Progenitor cell of endocrine pancreas (in vitro differentiated cells): ENCODE measurements at places on chromosomes 3 and 15.
A peak's percentile ranks its signal among the peaks of the same experiment; 100 is the strongest.

GRCh38 chr15:90883526-90883975 lies 753 bp upstream of the FES start:
- no peak for DNase-seq

GRCh38 chr3:171772427-171773056 lies 37.7 kb downstream of the PLD1 start:
- DNase-seq: peak; percentile 24

- no peak for DNase-seq
Observed at GRCh38 chr3:67215690-67216089, 217.6 kb downstream of the KBTBD8 start.

GRCh38 chr3:171770689-171771620 lies 39.3 kb downstream of the PLD1 start:
- DNase-seq: no peak

DNA sequence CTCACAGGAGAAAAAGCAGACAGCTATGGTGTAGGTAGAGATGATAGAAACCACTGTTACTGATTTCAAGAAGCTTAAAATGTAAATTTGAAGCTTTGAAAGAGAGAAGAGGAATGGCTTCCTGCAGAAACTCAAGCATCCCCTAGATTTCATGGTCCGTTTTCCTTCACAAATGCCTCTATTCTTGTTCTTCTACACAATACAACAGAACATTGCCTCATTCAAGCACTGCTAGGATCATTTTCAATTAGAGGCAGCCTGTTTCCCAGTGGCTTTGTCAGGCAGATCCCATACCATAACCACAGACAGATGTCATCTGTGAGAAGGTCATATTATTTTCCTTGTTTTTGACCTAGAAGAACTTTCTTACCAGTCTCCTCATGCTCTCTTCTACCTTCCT lies 77.9 kb upstream of the SPRED1 start:
- DNase-seq: no peak

DNA sequence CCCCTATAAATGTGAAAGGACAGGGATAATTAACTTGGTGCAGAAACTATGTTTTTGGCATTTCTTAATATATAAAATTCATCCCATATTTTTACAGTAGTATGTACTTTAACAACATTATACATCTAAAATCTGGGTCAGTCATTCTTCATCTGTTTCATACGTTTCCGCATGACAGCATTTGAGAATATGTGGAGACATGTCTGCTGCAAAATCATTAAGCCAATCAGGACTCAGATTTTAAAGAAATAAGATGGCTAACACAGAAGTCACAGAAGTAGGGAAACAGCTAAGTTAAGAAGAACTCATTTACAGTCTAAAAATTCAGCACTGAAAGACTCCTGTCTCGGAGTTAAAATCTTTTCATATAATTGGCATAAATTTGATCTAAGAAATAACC lies 200.4 kb downstream of the TAFA4 start:
- no peak for DNase-seq
